Central memory CD4-positive, alpha-beta T cell (primary cell): ENCODE measurements at places on chromosomes 13 and 19.

GRCh38 chr19:56118666-56119581 lies 2.2 kb downstream of the ZNF787 start:
- no peak for DNase-seq

GRCh38 chr19:5877427-5877826 lies 7.1 kb upstream of the FUT5 start:
- no peak for DNase-seq

DNA sequence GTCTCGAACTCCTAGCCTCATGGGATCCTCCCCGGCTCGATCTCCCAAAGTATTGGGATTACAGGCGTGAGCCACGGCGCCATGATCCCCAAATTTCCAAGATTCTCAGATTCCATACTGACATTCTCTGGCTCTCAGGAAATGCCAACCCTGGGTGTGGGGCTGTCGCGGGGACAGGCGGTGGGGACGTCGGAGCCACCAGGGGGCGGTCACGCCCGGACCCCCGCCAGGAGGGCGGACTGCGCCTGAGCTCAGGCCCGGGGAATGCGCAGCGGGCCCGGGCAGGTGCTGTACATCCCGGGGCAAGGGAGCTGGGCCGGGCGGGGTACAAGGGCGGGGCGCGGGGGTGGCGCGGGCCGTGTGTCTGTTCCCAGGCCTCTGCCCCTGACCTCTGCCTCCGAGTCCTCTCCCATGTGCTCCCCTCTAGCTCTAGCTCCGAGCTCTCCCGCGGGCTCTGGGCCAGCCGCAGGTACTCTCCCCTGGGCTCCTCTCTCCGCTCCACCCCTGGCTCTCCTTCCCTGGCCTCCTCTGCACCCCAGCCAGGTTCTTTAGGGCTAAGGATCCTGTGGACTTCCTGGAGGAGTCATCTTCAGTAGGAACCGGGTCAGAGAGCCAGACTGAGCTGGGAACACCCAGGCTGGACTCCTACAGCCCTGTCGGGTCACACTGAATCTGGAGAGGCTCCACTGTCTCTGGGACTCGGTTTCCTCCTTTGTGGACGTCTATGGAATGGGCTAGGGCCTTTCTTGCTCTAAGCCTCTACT lies 2.4 kb downstream of the PPP1R13L start:
- DNase-seq = no peak

DNA sequence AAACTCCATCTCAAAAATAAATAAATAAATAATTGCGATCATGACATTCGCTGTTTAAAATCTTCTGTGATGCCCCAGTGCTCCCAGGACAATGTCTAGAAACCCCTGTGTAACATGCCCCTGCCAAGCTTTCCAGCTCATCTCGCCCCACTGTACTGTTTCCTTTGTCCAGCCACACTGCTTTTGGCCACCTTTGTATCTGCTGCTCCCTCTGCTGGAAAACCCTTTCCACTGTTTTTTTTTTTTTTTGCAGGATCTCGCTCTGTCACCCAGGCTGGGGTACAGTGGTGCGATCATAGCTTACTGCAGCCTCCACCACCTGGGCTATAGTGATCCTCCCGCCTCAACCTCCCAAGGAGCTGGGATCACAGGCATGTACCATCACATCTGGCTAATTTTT lies 7.5 kb downstream of the PLAUR start:
- no peak for DNase-seq

GRCh38 chr13:105906746-105907145 lies 628.7 kb downstream of the EFNB2 start:
- DNase-seq = no peak

DNA sequence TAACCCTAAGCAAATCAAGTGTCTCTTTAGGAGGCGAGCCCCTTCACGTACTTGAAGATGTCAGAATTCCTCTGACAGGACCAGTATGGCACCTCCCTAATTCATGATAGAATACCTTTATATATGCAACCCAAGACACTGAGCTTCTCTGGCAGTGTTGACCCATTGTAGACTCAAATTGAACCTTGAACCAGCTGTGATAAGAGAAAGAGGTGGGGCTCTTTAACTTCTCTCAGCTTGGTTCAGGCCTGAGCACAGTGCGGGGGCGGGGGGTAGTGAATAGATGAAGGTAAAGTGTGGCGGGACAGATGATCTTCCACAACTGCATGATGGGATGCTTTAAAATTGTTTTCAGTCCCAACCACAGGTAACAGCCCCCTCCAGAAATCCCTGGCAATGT lies 12.1 kb downstream of the MBNL2 start:
- DNase-seq = no peak

DNA sequence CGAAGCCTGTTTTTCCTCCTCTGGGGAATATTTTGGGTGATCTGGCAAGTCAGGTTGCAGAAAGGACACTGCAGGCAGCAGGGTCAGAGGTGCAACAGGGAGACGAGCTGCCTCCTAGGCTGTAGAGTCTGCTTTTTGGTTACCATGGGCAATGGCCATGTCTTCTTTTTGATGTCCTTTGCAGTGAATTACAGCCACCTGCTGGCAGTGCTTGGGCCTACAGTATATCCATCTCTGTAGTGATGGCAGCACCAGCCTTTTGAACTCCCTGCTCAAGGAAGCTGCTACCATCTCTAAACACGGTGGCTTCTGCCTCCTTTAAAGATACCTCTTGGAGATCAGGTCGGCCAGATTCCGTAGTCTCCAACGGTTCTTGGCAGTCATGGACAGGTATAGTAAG lies 73.9 kb downstream of the WTIP start:
- no peak for DNase-seq

GRCh38 chr13:45899406-45899805 lies 47.9 kb upstream of the SIAH3 start:
- DNase-seq = no peak

- DNase-seq = no peak
These were observed 166.8 kb downstream of the DCT start for GRCh38 chr13:94312511-94313216.

GRCh38 chr13:102702965-102703725 lies 8.3 kb upstream of the METTL21C start:
- DNase-seq = no peak
